ENCODE measurements at places on chromosomes 1 and 21.

DNA sequence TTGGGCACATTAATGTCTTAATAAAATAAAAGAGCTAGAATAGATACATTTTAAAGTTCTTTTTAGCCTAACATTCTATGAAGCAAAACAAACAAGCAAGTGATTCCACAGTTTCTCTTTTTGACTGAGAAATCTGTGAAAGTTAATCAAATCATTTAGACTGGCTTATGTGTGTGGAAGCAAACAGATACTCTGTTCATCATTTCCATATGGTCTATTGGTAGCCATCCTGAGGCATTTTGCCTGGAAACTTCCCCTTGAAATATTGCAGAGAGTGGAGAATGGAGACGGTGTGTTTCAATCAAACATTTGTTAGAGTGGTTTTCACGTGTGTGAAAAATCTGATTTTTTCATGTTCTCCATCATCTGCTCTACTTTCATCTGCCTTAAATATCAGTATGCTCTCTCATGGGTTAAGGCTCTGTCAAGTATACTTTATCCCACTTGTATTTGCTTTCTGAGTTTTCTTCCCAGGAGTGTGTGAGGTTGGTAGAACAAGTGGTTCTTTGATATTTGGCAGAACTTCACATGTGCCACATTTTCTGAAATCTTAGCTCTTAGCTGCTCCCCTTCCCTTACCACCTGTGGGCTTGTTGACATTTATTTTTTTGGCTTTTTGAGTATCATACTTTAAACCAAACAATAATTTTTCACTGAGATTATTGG, 139.1 kb upstream of the PTGFR start:
- no peak for DNase-seq
- H3K27me3 ChIP-seq = no peaks in the 10 kb centered on the region
- no peak overlapping the region for H3K27ac ChIP-seq

DNA sequence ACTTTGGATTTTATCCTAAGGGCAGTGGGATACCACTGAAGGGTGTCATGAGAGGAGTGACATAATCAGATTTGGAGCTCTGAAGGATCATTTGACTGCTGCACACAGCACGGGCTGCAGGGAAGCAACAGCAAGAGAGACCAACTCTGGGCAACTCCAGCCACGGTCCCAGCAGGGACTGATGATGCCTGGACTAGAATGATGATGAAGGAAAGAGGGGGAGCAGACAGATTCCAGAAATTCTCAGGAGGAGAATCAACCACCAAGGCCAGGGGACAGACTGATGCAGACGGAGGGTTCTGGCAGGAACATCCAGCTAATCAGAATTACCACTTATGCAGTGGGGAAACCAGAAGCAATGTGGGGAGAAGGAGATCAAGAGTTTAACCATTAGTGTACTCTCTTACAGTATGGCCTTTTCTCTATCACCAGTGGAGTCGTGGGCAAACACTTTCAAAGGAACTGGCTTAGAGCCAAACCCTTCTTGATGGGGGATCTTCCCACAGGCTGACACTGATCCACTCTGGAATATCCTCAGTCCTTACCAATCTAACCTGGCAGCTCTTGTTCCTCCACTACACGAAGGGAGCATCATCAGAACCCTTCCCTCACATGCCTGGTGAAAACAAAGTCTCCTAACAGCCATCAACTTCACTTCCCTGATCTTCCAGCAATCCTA, 3.3 kb downstream of the URB1 start:
- H3K27ac ChIP-seq = no peak overlapping the region
- no peaks in the 10 kb centered on the region for H3K27me3 ChIP-seq
- peaks cover 1% of the 10 kb centered on the region for H3K36me3 ChIP-seq
- peaks cover 46% of the 10 kb centered on the region for H3K4me1 ChIP-seq
- H3K4me3 ChIP-seq = no peak overlapping the region

DNA sequence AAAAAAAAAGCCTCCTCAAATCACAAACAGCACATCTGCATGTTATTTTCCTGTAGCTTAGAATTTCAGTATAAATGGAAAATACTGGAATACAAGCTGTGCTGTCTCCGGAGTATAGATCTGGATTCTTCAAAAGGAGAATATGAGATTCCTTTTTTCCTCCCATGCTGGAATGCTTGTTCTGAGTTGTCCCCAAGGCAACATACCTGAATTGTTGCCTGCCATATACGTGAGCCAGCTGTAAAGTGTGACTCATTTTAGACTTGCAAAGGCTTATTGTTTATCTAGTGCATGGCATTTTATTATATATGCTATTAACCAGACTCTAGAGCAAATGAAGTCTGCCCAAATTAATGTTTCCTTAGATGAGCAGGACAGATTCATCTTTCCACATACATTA, 95.0 kb upstream of the C1orf105 start:
- no peaks in the 10 kb centered on the region for H3K36me3 ChIP-seq
- H3K4me1 ChIP-seq = peaks cover 44% of the 10 kb centered on the region
- DNase-seq = no peak
- no peak overlapping the region for H3K27ac ChIP-seq
- H3K27me3 ChIP-seq = no peaks in the 10 kb centered on the region

DNA sequence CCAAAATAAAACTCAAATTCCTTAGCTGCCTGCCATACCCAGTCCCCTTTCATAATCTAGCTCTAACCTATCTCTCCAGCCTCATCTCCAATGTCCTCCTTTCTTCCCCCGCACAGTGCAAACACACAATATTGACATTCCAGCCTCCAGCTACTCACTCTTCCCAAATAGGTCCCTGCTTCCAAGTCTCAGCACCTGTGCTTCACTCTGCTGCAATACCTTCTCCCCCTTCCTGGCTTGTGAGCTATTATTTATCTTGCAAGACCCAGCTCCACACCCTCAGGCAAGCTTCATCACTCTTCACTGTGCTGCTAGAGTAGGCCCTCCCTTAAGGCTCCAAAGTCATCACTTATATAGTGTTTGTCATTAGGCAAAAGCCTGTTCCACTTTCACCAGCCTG, 9.7 kb downstream of the PLPP3 start:
- no peaks in the 10 kb centered on the region for H3K27me3 ChIP-seq
- no peak overlapping the region for H3K4me3 ChIP-seq
- no peak overlapping the region for H3K27ac ChIP-seq
- no peaks in the 10 kb centered on the region for H3K36me3 ChIP-seq
- DNase-seq = no peak

DNA sequence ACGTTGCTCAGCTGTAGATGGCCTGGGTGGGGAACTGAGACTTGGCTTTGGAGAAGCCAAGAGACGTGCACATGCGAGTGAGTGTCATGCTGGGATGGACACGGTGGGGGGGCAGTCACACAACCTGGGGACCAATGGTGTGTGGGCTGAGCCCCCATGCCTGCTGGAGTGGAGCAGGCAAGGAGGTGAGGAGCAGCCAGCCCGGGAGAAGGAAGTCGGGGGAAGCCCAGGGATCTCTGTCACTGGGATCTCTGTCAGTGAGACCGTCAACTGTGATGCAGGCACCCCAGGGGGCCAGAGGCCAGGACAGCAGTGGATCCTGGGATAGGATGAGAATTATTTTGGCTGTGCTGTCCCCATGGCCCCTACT, 11.0 kb upstream of the ZNF669 start:
- no peak for DNase-seq
- H3K36me3 ChIP-seq = no peaks in the 10 kb centered on the region
- H3K27ac ChIP-seq = no peak overlapping the region
- H3K27me3 ChIP-seq = no peaks in the 10 kb centered on the region

GRCh38 chr21:37800456-37801061, 115.7 kb downstream of the KCNJ6 start:
- no peak overlapping the region for H3K27ac ChIP-seq
- no peaks in the 10 kb centered on the region for H3K4me1 ChIP-seq
- H3K36me3 ChIP-seq = no peaks in the 10 kb centered on the region
- no peak overlapping the region for H3K4me3 ChIP-seq
- DNase-seq = no peak

DNA sequence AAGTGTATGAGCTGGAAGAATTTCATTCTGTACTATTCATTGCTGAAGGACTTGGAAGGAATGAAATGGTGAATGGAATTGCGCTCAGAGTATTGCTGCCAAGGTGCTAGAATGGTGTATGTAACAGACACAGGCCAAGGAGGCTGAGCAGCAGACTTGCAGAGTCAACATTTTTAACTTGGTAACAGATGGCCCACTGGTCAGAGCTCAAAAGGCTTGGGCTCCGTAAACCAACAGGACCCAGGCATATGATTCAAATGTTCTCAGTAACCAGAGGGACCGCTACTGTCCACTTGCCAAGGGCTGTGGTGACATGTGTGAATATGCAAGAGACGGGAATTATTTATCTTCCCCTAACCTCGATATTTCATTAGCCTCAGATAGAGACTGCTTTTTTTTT, 28.8 kb upstream of the PTGFRN start:
- no peaks in the 10 kb centered on the region for H3K36me3 ChIP-seq
- H3K27me3 ChIP-seq = no peaks in the 10 kb centered on the region
- no peak overlapping the region for H3K4me3 ChIP-seq
- peak overlapping the region; percentile 45 for H3K27ac ChIP-seq

DNA sequence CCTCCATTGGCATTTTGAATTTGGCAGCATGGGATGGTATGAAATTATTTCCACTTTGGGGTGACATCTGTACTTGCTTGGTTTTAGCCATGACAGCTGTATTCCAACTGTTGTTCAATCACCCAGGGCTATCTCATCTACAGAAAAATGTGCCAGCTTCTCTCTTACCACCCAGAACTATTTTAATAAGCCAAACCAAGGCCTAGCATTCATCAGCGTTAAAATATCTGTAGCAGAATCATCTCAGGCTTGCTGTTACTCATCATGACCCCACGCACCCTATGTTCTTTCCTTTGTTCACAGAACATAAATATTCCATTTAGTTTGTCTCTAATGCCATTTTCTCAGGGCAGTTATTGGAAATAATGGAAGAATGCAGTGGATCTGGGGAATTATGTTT, 49.8 kb downstream of the GIPC2 start:
- DNase-seq = no peak
- peak overlapping the region; percentile 69 for H3K27ac ChIP-seq
- no peak overlapping the region for H3K4me3 ChIP-seq
- H3K27me3 ChIP-seq = no peaks in the 10 kb centered on the region
- no peaks in the 10 kb centered on the region for H3K36me3 ChIP-seq

GRCh38 chr1:204503122-204503912, 8.7 kb upstream of the PIK3C2B start:
- no peak overlapping the region for H3K4me3 ChIP-seq
- peaks cover 20% of the 10 kb centered on the region for H3K4me1 ChIP-seq
- H3K27ac ChIP-seq = no peak overlapping the region
- H3K36me3 ChIP-seq = no peaks in the 10 kb centered on the region

- H3K4me3 ChIP-seq = no peak overlapping the region
- no peak for DNase-seq
- H3K27me3 ChIP-seq = no peaks in the 10 kb centered on the region
- no peaks in the 10 kb centered on the region for H3K4me1 ChIP-seq
- no peak overlapping the region for H3K27ac ChIP-seq
These were observed 175.5 kb upstream of the OLFM3 start for GRCh38 chr1:102172200-102172599.

DNA sequence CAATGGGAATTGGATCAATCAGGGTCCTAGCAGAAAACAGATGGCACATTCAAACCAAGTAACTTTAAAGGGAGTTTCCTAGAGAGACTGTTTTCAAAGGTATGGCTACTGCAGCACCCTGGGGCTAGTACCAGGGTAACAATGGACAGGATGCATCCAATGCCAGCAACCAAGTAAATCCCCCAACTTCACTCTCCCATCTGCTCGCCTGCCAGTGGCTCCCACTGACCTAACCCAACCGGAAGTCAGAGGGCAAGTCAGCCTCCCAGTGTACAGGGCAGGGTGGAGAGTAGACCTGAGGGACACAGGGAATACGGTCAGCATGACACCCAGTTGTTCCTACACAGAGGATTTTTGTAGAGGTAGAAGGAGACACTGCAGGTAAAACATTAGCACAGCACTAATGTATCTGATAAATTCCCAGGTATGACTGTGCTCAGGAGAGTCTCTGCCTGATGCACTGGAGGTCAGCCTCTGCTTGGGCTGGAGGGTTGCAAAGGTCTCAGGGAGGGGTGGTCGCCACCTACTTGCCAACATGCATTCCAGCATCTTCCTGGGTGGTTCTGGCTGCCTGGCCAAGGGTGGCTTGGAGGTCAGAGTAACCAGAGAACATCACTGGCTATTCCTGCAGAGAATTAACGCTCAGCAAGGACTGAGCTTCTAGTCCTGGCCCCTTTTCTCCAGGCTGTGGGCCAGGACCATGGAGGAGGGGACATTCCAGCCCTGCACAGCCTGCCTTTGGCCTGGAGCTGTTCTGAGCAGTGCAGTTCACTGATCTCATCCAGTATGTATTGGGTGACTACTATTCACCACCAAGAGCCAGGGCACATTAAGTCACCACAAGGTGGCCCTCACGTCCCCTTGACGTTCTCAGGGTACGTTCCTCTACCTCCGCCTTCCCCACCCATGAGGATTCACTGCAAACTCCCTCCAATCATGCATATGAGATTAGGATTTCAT, 5.1 kb upstream of the GJA4 start:
- H3K4me1 ChIP-seq = peaks cover 8% of the 10 kb centered on the region
- H3K27me3 ChIP-seq = peaks cover 33% of the 10 kb centered on the region
- no peaks in the 10 kb centered on the region for H3K36me3 ChIP-seq
- DNase-seq = no peak
- no peak overlapping the region for H3K27ac ChIP-seq
- no peak overlapping the region for H3K4me3 ChIP-seq

GRCh38 chr1:75794382-75794781, 2.3 kb upstream of the MSH4 start:
- H3K4me3 ChIP-seq = no peak overlapping the region
- no peaks in the 10 kb centered on the region for H3K27me3 ChIP-seq
- no peak overlapping the region for H3K27ac ChIP-seq
- peaks cover 32% of the 10 kb centered on the region for H3K4me1 ChIP-seq
- no peak for DNase-seq
- peaks cover 96% of the 10 kb centered on the region for H3K36me3 ChIP-seq

DNA sequence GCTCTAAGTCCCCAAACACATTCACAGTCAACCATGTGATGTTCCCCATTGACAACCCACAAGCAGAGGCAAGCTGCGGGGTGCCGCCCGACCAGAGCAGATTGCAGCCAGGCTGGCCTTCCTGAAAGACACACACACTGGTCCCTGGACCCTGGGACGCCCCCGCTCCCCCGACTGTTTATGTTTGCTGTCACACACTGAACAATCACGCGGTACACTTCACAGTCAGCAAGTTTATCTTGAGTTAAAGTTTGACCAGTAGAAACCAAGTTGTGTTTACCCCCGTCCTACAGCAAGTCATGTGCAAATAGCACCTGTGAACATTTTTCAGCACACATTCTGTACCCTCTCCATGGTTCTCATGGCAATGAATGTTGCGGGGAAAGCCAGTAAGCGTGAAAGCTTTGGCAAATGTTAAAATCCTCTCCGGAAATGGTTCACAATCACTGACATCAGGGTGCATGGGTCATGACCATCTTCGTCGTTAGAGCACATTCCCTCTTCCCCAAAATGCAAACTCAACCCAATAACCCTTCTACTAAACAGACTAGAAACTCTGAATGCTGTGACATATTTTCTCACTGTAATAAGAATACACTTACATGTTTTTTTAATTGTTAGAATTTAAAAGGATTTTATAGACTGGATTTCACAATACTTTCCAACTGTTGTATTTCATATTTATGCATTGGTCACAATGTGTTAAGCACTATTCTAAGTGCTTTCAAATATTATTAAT, 33.3 kb upstream of the IRF2BP2 start:
- H3K36me3 ChIP-seq = no peaks in the 10 kb centered on the region
- no peaks in the 10 kb centered on the region for H3K27me3 ChIP-seq
- no peak overlapping the region for H3K27ac ChIP-seq
- H3K4me3 ChIP-seq = no peak overlapping the region

- H3K4me3 ChIP-seq = peak overlapping the region; percentile 58
- peaks cover 33% of the 10 kb centered on the region for H3K27me3 ChIP-seq
- no peaks in the 10 kb centered on the region for H3K36me3 ChIP-seq
- peak overlapping the region; percentile 60 for H3K27ac ChIP-seq
- DNase-seq = no peak
These were observed 12.1 kb downstream of the IL24 start for GRCh38 chr1:206909161-206909882.

All from esophagus muscularis mucosa (tissue), 4 donors.